Ascending aorta (tissue), 2 donors: ENCODE measurements at places on chromosomes 16 and 17.
A peak's percentile ranks its signal among the peaks of the same experiment; 100 is the strongest.

- H3K36me3 ChIP-seq, result no peaks in the 10 kb centered on the region
- peak overlapping the region; percentile 71 for H3K27ac ChIP-seq
- DNase-seq, result no peak
- H3K27me3 ChIP-seq, result no peaks in the 10 kb centered on the region
These were observed 108.9 kb downstream of the CDH13 start for GRCh38 chr16:82735673-82736091.

- H3K27ac ChIP-seq, result no peak overlapping the region
- H3K36me3 ChIP-seq, result no peaks in the 10 kb centered on the region
- no peaks in the 10 kb centered on the region for H3K27me3 ChIP-seq
These were observed 46.0 kb downstream of the SDK2 start for GRCh38 chr17:73598212-73598611.

GRCh38 chr16:48057048-48057447 is 98.7 kb downstream of the ABCC12 start:
- H3K4me1 ChIP-seq, result no peaks in the 10 kb centered on the region
- no peak for DNase-seq
- H3K27ac ChIP-seq, result no peak overlapping the region
- H3K36me3 ChIP-seq, result no peaks in the 10 kb centered on the region
- no peaks in the 10 kb centered on the region for H3K27me3 ChIP-seq
- no peak overlapping the region for H3K4me3 ChIP-seq

GRCh38 chr17:57943140-57943539 is 12.1 kb downstream of the CUEDC1 start:
- peaks cover 44% of the 10 kb centered on the region for H3K4me1 ChIP-seq
- DNase-seq, result no peak
- peak overlapping the region; percentile 16 for H3K27ac ChIP-seq
- no peak overlapping the region for H3K4me3 ChIP-seq
- no peaks in the 10 kb centered on the region for H3K36me3 ChIP-seq

DNA sequence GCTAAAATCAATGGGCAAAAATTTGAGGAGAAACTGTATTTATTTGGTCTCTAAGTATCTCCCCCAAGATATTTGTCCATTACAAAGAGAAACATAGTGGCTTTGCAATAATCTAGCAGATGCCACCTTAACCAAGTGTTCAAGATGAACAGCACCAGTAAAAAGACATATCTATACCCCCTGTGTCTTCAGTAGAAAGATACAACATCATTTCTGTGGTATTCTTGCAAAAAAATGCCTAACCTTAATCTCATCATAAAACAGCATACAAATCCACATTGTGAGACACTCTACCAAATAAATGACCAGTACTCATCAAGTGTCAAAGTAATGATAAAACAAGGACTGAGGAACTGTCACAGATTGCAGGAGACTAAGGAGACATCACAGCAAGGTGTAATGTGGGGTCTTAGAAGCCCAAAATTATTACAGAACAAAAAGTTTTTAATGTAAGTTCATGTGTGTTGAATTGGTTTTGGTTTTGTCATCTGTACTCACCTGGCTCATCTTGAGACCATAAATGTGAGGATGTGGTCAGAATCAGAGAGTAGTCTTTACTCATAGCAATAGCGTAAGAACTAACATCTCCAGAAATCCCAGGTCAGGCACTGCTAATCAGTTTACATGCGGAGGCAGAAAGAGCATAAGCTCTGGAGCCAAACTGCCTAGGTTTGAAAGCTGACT is 77.2 kb downstream of the AATF start:
- no peak overlapping the region for H3K4me3 ChIP-seq
- H3K4me1 ChIP-seq, result no peaks in the 10 kb centered on the region
- DNase-seq, result no peak
- H3K36me3 ChIP-seq, result peaks cover 10% of the 10 kb centered on the region
- H3K27me3 ChIP-seq, result no peaks in the 10 kb centered on the region

DNA sequence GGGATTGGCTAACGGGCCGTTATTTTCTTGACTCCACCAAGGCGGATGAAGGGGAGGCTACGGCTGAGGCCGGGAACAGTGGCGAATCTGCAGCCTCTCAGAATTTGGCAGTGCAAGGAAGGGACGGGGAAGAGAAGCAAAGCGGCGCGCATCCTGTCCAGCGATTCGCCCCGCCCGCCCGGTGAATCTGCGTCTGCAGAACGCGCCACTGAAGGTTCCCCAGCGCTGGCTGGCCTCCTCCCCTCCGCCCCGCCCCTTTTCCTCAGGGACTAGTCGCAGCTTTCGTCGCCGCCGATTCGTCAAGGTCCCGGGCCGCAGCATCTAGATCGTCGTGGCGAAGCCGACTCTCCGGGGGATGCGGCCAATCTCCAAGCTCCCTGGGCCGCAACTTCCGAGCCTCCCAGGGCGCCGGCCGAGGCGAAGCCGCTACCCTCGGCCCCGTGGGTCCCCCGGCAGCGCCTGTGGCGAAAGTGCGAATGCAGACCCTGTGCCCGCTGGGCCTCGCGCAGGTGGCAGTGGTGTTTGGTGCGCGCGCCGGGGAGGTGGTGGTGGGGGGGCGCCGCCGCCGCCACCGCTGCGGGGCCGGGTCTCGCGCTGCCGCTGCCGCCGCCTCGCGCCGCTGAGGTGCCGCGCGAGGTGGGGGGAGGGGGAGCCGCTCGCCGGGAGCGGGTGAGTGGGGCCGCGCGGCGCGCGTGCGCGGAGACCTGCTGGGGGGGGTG is at the start of gene SETD1A:
SETD1A (plus strand) TSS at position 299 of the 719 bp plus-strand sequence. CDS start 978 bp downstream, outside the sequence.
- H3K27me3 ChIP-seq, result no peaks in the 10 kb centered on the region
